Activated CD8-positive, alpha-beta T cell treated with anti-CD3 and anti-CD28 coated beads for 36 hours (primary cell): ENCODE measurements at places on chromosomes 5 and 9.
A peak's percentile ranks its signal among the peaks of the same experiment; 100 is the strongest.

- DNase-seq, result no peak
These were observed 47.1 kb downstream of the SH3RF2 start for GRCh38 chr5:145983446-145983845.

DNA sequence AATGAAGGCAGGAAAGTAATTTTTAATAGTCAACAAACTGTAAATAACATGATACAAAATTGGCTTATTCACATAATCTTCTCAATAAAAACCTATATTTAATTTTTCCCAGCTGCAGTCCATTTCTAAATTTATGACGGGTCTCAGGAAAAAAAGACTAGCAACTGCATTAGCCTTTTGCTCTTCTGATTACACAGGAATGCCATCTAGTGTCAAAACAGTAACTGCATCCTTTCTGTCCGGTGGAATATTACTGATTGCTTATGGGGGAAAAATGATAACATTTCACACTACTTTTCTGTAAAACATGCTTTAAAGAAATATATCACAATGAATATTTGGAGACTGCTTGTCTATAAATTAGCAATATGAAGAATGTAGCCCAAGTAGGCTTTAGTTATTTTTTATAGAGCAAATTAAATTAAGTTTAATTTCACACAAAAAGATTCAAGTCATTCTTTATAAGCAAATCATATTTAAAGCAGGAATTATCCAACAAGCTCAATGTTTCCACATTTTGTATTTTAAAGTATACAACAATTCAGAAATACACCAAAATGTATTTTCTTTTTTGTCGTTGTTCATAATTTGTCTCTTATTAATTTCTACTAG is 534.7 kb downstream of the CDH10 start:
- no peak for DNase-seq

DNA sequence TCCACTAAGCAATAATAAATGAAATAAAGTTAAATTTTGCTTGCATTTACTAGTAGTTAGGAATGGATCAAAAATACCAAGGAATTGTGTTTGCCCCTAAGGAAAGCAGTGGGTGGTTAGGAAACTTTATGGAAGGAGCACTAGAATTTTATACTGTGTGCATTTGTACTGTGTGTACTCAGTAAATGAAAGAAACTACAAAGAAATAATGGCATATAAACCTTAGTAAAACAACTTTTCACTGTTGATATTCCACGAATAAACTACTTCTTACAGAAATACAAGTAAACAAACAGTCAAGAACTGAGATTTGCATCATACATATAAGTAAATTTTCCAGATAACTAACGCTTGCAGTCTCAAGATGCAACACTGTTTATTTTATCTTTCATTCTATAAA is 103.7 kb upstream of the PARP8 start:
- no peak for DNase-seq

GRCh38 chr5:173941758-173942401 is 47.1 kb upstream of the C5orf47 start:
- no peak for DNase-seq

DNA sequence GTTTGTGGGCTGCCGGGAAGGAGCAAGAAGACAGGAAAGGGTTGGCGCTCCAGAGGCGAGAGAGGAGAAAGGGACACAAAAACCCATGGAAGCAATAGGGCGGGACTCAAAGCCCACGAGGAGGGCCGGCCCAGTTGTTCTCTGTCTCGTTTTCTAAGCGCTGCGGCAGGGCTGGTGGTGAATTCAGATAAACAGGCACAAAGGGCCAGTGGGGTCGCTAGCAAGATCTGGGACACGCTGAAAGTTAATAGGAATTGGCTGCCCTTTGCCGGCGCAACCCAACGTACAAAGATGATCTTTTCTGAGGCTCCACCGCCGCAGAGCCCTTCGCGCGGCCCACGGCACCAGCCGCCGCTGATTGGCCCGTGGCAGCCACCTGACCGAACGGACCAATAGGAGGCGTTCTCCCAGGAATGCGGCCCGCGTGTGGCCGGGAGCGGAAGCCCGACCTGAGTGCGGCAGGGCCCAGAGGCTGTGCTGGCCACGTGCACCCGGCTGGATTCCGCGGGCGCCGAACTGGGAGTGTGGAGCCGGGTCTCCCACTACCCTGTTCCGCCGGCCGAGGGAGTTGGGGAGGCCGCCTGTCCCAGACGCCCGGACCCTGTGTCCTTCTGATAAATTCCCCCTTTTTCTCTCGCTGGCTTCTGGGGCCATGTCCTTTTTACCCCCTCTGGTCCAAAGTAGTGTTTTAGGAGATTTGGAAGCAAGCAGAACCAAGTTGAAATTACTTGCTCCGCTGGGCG is 16.8 kb upstream of the NSD1 start:
- peak; percentile 90 for DNase-seq

GRCh38 chr9:106731910-106732309 is 131.1 kb upstream of the ZNF462 start:
- no peak for DNase-seq

GRCh38 chr5:177040814-177041420 is 18.4 kb downstream of the ZNF346 start:
- DNase-seq, result no peak

DNA sequence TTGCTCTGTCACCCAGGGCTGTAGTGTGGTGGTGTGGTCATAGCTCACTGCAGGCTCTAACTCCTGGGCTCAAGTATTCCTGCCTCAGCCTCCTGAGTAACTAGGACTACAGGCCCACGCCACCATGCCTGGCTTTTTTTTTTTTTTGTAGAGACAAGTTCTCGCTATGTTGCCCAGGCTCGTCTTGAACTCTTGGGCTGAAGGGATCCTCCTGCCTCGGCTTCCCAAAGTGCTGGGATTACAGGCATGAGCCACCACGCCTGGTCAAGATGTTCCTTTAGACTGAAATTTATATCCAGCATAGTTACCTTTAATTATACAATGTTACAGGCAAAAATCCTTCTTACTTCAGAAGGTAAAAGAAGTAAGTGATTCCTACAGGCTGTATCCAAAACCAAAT is 1.6 kb upstream of the DNAJC21 start:
- no peak for DNase-seq

DNA sequence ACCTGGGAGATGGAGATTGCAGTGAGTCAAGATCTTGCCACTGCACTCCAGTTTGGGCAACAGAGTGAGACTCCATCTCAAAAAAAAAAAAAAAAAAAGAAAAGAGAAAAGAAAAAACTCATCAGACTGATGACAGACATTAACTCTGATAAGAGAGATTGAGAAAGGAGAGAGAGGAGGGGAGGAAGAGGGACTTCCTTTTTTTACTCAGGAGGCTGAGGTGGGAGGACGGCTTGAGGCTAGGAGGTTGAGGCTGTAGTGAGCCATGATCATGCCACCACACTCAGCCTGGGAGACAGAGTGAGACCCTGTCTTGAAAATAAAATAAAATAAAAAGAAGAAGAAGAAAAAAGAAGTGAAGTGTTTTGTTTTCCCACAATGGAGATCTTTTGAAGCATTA is 9.7 kb upstream of the MSMP start:
- no peak for DNase-seq

- no peak for DNase-seq
These were observed 1725.3 kb downstream of the EFNA5 start for GRCh38 chr5:105945203-105945972.

DNA sequence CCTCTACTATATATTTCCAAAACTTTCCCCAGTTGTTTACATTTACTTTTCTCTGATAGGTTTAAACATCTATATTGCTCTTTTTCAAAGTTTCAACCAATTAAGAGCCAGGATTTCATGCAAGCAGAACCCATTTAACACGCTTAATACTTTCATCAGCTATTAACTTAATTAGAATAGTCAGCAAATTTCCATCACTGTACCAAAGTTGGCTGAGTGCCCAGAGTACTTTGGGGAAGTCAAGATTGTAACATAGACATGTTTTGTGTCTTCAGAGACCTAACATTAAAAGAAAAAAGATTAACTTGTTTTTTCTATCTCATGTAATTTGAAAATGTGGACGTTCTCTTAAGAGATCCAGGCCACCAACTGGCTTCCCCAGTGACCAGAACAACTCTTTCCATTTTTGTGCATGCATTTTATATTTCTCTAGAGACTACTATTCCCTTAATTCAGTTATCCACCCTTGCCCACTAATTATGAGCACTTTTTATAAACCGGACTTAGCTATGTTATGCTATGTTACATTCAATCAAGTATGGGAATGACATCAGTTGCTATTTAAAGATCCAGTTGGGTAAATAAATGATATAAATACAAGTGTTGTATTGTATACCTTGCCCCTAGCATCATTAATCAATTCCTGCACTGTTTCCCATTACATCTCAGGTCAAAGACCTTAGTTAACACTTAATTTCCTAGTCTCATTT is 478.1 kb upstream of the NMUR2 start:
- DNase-seq, result no peak

- DNase-seq, result no peak
These were observed 153.0 kb downstream of the DENND1A start for GRCh38 chr9:123776708-123777537.
